Pancreas (tissue), 10 donors: ENCODE measurements at places on chromosomes 6 and 20. TPM values are rescaled to one million over a fixed set of nuclear protein-coding genes. Genes with fewer than 3 reads are reported as not detected.

The NKX2-2 gene
- polyA plus RNA-seq = 28.7 TPM

The FKBP1C gene
- 1.0 TPM for polyA plus RNA-seq

The PGC gene
- polyA plus RNA-seq = 1.5 TPM

The PLCB1 gene
- 4.5 TPM for polyA plus RNA-seq

The SNHG17 gene
- 38.7 TPM for polyA plus RNA-seq

The FRS3 gene
- 6.6 TPM for polyA plus RNA-seq

The DACT2 gene
- polyA plus RNA-seq = 3.6 TPM

The TFAP2C gene
- 0.49 TPM for polyA plus RNA-seq

The COX4I2 gene
- 7.8 TPM for polyA plus RNA-seq

The HLA-DQB1 gene
- polyA plus RNA-seq = 24.7 TPM

GRCh38 chr6:35148167-35148741 is 7.1 kb upstream of the TCP11 start:
- no peaks in the 10 kb centered on the region for H3K27me3 ChIP-seq
- H3K4me3 ChIP-seq = no peak overlapping the region
- DNase-seq = no peak
- no peaks in the 10 kb centered on the region for H3K4me1 ChIP-seq
- no peaks in the 10 kb centered on the region for H3K36me3 ChIP-seq

GRCh38 chr6:79670789-79671188 is 39.7 kb downstream of the SH3BGRL2 start:
- H3K27me3 ChIP-seq = no peaks in the 10 kb centered on the region
- DNase-seq = no peak
- peak overlapping the region; percentile 47 for H3K27ac ChIP-seq
- H3K36me3 ChIP-seq = no peaks in the 10 kb centered on the region
- peaks cover 21% of the 10 kb centered on the region for H3K4me1 ChIP-seq

- peaks cover 14% of the 10 kb centered on the region for H3K4me1 ChIP-seq
- no peaks in the 10 kb centered on the region for H3K36me3 ChIP-seq
- no peak overlapping the region for H3K4me3 ChIP-seq
- H3K27ac ChIP-seq = no peak overlapping the region
- no peaks in the 10 kb centered on the region for H3K27me3 ChIP-seq
- DNase-seq = no peak
These were observed 26.7 kb upstream of the YWHAB start for GRCh38 chr20:44858606-44859360.

DNA sequence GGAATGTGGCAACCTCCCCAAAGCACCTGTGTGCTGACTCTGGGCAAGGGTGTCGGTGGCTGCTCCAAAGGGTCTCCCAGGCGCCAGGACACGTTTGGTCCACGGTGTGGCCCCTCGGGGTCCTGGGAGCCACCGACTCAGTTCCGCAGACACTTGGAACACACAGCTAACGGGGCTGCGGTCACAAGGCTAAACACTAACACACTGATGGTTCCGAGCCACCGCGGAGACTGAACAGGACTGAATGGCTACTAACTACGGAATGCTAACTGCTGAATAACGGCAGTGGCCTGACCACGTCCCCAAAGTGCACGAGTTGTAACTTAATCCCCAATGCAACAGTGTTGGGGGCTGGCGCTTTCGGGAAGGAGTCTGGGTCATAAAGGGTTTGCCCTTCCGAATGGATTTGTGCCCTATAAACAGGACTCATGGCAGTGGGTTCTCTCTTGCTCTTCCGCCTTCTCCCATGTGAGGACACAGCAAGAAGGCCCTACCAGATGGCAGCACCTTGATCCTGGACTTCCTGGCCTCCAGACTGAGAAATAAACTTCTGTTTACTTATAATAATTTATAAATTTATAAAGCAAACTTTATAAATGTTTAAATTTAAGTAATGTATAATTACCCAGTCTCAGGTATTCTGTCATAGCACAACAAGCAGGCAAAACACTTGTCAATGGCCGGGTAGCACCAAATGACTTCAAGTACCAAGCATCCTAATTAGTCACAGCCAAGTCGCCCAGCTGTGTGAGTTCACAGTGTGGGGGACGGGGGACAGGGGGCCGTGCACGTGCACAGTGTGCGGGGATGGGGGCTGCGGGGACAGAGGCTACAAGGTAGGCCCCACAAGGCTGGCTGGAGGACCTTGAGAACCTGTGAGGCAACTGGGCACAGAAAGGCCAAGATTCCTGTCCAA is 2.3 kb upstream of the EEF1A2 start:
- no peaks in the 10 kb centered on the region for H3K36me3 ChIP-seq
- no peaks in the 10 kb centered on the region for H3K27me3 ChIP-seq
- no peak overlapping the region for H3K4me3 ChIP-seq
- DNase-seq = no peak
- H3K27ac ChIP-seq = no peak overlapping the region

DNA sequence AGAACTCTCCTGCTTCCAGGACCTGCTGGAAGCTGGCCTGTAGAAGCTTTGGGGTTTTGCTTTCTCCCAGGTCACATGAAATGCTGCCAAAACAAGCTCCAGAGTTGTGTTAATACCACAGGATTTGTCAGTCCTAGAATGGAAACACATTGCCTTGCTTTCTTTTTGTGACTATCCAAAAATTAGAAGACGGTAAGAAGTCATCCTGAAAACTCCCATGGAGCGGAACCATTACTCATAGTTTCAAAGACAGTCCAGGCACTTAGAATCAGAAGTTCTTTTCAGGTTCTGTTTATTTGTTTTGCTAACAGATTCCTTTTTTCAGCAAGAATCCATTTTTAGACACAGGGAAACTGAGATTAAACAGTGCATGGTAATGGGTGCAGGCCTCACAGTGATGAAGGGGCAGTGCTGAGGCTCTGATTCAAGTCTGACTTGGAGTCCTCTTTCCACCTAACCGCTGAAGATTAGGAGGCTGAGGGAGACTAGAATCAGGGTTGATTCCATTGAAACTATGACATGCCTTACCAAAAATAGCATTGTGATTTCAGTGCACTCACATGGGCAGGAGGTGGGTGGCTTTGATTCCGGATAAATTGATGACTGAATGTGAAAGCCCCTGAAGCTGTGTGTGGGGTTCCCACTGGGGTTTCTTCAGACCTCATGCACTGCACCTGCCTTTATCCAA is 72.2 kb upstream of the NAA20 start:
- no peak overlapping the region for H3K4me3 ChIP-seq
- no peaks in the 10 kb centered on the region for H3K27me3 ChIP-seq
- H3K27ac ChIP-seq = peak overlapping the region; percentile 77
- no peak for DNase-seq
- H3K4me1 ChIP-seq = peaks cover 47% of the 10 kb centered on the region
- no peaks in the 10 kb centered on the region for H3K36me3 ChIP-seq

DNA sequence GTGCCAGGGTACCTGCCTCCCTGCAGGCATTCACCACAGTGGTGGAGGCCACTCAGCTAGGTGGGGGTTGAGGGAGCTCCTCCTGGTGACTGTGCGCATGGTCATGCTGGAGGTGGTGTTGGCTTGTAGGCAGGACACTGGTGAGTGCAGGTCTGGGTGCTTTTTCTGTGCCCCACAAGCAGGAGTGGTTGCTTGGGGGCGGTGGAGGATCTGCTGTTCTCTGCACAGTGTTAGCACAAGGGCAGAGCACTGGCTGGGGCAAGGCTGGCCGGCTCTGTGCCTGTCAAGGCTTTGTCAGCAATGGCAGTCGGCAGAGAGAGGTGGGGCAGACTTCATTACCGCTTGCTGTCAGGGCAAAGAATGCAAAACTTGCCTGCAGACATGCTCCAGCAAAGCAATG is 632.1 kb upstream of the ID4 start:
- DNase-seq = no peak
- H3K4me3 ChIP-seq = no peak overlapping the region
- no peaks in the 10 kb centered on the region for H3K27me3 ChIP-seq
- H3K4me1 ChIP-seq = no peaks in the 10 kb centered on the region

DNA sequence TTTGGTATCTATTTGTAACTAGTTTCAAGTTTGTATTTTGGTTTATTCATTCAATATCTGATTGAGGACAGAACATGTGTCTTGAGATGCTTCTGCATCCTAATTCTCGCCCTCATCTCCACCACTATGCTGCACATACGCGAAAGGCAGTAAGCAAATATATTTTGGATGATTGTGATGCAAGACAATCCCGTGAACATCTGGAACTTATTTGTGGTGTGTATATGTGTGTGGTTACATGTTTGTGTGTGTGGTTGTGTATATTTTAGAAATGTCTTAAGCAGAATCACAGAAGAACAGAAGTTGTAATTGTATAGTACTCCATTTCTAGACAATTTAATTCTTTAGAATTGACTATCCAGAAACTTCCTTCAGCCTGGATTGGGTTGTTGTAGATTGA is 35.1 kb upstream of the RNF144B start:
- no peaks in the 10 kb centered on the region for H3K27me3 ChIP-seq
- no peaks in the 10 kb centered on the region for H3K4me1 ChIP-seq
- H3K27ac ChIP-seq = no peak overlapping the region
- H3K36me3 ChIP-seq = no peaks in the 10 kb centered on the region

GRCh38 chr20:64188682-64189529 is 24.7 kb downstream of the MYT1 start:
- no peaks in the 10 kb centered on the region for H3K27me3 ChIP-seq
- no peak for DNase-seq
- H3K36me3 ChIP-seq = no peaks in the 10 kb centered on the region
- H3K4me3 ChIP-seq = no peak overlapping the region
- peak overlapping the region; percentile 85 for H3K27ac ChIP-seq

- no peak overlapping the region for H3K27ac ChIP-seq
- DNase-seq = no peak
- no peaks in the 10 kb centered on the region for H3K27me3 ChIP-seq
- H3K36me3 ChIP-seq = no peaks in the 10 kb centered on the region
- no peak overlapping the region for H3K4me3 ChIP-seq
These were observed 224.9 kb upstream of the SMLR1 start for GRCh38 chr6:130602151-130602770.

GRCh38 chr6:89032599-89032998 is 48.0 kb upstream of the PNRC1 start:
- no peak overlapping the region for H3K27ac ChIP-seq
- no peaks in the 10 kb centered on the region for H3K36me3 ChIP-seq
- no peak overlapping the region for H3K4me3 ChIP-seq
- H3K4me1 ChIP-seq = peaks cover 9% of the 10 kb centered on the region

GRCh38 chr20:2707353-2708072 is 14.9 kb downstream of the EBF4 start:
- no peak overlapping the region for H3K4me3 ChIP-seq
- DNase-seq = no peak
- H3K4me1 ChIP-seq = no peaks in the 10 kb centered on the region
- H3K36me3 ChIP-seq = no peaks in the 10 kb centered on the region

- H3K4me1 ChIP-seq = no peaks in the 10 kb centered on the region
- DNase-seq = no peak
- no peak overlapping the region for H3K4me3 ChIP-seq
- no peaks in the 10 kb centered on the region for H3K27me3 ChIP-seq
These were observed 30.9 kb downstream of the ITPR3 start for GRCh38 chr6:33652002-33652401.

- H3K27ac ChIP-seq = no peak overlapping the region
- no peaks in the 10 kb centered on the region for H3K36me3 ChIP-seq
- no peak overlapping the region for H3K4me3 ChIP-seq
- H3K27me3 ChIP-seq = no peaks in the 10 kb centered on the region
These were observed 301.8 kb downstream of the FOXC1 start for GRCh38 chr6:1911474-1911873.

DNA sequence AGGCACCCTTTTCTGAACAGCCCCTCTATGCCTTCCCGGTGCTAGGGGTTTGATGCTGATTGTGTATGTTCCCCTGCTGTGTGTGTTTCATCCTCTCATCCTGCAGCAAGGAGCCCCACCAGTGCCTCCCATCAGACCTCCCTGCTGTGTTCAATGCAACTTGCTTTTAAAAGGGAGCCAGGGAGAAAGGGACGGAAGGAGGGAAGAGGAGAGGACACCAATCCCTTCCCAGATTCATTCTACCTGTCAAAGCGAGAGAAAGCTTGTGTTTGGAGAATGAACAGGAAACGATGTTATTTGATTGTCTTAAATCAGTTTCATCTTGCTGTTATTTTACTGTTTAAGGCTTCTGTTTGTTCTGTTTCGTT is 259.2 kb downstream of the ADGB start:
- no peaks in the 10 kb centered on the region for H3K4me1 ChIP-seq
- H3K4me3 ChIP-seq = no peak overlapping the region
- H3K36me3 ChIP-seq = no peaks in the 10 kb centered on the region
- no peaks in the 10 kb centered on the region for H3K27me3 ChIP-seq

- no peaks in the 10 kb centered on the region for H3K27me3 ChIP-seq
- H3K27ac ChIP-seq = no peak overlapping the region
- no peak overlapping the region for H3K4me3 ChIP-seq
- peak; percentile 59 for DNase-seq
These were observed 6.2 kb downstream of the CST11 start for GRCh38 chr20:23446505-23446904.

- no peaks in the 10 kb centered on the region for H3K36me3 ChIP-seq
- no peaks in the 10 kb centered on the region for H3K27me3 ChIP-seq
- DNase-seq = no peak
- no peak overlapping the region for H3K4me3 ChIP-seq
These were observed 4.1 kb upstream of the PNPLA1 start for GRCh38 chr6:36265744-36266143.

- no peak for DNase-seq
- no peak overlapping the region for H3K27ac ChIP-seq
- H3K36me3 ChIP-seq = no peaks in the 10 kb centered on the region
- no peaks in the 10 kb centered on the region for H3K4me1 ChIP-seq
- no peaks in the 10 kb centered on the region for H3K27me3 ChIP-seq
These were observed 11.5 kb upstream of the MMP9 start for GRCh38 chr20:45997187-45997586.

- no peak overlapping the region for H3K27ac ChIP-seq
- DNase-seq = no peak
- no peak overlapping the region for H3K4me3 ChIP-seq
- no peaks in the 10 kb centered on the region for H3K36me3 ChIP-seq
These were observed 119.5 kb upstream of the SGK1 start for GRCh38 chr6:134437376-134437775.

GRCh38 chr6:2633736-2634135 is 117.0 kb downstream of the MYLK4 start:
- no peaks in the 10 kb centered on the region for H3K36me3 ChIP-seq
- H3K27me3 ChIP-seq = no peaks in the 10 kb centered on the region
- H3K27ac ChIP-seq = no peak overlapping the region
- peaks cover 8% of the 10 kb centered on the region for H3K4me1 ChIP-seq
- DNase-seq = no peak
- peak overlapping the region; percentile 50 for H3K4me3 ChIP-seq

DNA sequence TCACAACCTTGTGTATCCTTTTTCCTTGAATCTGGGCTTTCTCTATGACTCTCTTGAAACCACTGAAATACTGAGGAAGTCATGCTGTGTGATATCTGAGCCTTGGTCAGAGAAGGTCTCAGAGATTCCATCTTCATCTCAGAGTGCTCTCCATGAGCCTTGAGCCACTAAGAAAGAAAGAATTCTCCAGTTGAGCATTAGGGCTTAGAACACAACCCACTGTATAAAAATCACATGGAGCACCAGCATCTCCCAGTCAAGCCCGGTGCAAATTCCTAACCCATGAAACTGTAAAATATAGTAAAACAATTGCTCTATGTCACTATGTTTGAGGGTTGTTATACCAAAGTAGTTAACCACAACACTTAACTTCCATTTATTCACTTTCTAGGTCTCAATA is 181.4 kb downstream of the MOXD1 start:
- H3K27ac ChIP-seq = no peak overlapping the region
- H3K4me1 ChIP-seq = no peaks in the 10 kb centered on the region
- H3K4me3 ChIP-seq = no peak overlapping the region
- DNase-seq = no peak
- no peaks in the 10 kb centered on the region for H3K27me3 ChIP-seq
- H3K36me3 ChIP-seq = no peaks in the 10 kb centered on the region
